ENCODE measurements at places on chromosomes 5 and 9.

- no peak for DNase-seq
Observed at GRCh38 chr5:167295681-167296005, 995.8 kb upstream of the WWC1 start.

GRCh38 chr5:156927545-156927944 is 35.5 kb downstream of the TIMD4 start:
- DNase-seq, result no peak

DNA sequence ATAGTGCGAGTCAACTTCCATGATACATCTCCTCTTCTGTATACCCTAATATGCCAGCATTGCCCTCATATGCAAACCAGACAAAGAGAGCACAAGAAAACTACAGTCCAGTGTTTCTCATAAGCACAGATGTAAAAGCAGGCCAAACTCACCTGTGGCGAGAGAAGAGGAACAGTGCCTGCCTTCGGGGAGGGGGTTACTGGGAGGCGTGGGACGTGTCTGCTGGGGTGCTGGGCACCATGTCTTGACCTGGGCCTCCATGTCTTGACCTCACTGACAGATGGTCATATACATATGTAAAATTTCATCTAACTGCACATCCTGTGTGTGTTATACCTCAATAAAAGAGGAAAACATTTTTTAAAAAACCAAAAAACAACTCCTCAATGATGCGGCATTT is 159.3 kb upstream of the PPP1R26 start:
- DNase-seq, result no peak

- no peak for DNase-seq
Observed at GRCh38 chr5:157594675-157595459, 19.3 kb upstream of the ADAM19 start.

DNA sequence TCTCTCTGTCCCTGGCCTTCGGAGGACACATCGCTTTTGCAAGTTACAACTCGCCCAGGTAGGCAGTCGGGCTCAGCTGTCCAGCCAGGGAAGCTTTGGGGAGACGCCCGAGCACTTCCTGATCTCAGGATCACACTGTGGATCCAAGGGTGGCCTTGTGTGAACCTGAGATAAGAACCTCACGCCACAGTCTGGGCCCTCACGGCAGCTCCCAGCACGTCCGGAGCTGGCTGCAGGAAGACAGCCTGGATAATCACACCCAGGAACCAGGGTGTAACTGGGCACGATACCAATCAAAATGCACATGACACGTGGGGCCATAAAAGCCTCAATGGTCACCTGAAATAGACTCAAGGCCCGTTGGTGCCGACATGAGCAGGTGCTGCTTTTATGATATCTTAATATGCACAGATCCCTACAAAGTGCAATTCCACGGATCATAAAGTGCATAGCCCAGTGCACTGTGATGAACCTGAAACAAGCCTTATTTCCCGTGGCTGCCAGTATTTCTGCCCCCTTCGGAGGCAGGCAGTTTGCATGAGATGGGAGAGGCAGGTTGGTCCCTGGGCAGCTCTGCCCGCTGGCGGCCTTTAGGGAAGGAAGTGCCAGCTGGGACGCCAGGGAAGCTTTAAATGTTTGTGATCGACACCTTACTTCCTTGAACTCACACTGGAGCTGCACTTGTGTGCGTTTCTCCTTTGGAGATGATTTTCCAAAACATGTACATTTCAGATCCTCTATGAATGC is 14.5 kb downstream of the SLC6A18 start:
- no peak for DNase-seq

DNA sequence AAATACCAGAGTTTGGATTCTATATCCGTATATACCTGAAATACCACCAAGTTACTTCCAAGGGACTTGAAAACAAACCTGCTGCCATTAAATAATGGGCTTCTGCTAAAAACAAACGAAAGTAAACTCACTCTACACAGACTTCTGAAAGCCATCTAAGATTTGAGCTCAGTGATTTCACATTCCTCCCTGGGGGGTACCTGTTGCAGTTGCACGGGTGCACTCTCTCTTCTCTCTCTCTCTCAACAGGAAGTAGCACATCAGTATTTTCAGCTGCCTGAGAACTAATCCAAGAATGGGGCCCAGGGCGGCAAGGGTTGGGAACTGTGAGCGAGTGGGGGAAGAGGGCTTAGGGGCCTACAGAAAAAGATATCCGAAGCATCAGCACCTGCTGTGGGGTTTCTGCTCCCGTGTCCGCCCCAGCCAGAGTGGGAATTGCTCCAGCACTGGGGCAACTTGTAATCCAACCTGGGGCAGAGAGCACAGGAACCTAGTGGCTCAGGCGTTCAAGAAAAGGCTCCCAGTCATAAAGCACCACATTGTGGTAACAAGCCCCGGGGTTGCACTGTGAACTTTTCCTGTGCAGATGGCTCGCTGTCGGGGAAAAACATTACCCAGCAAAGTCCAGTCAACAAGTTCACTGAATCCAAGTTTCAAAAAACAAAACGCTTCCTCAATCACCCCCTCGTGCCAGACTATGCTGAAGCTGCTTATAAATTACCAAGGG is 99.8 kb downstream of the EFNA5 start:
- DNase-seq, result peak; percentile 39

DNA sequence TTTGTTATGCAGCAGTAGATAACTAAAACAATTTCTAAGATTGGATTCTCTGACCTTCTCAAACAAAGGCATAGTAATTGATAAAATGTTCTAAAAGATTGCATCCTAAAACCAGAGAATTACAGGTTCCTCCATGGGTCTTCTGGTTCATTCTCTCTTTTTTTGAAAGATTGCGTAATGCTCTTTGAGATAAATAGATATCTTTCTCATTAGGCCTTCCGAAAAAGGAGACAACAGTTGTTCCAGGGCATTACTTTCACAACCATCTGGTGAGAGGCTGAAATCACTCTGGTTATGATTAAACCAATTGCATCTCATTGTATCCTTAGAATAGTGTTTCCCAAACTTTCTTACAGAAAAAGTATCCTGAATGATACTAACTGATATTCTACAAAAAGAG is 174.7 kb upstream of the NREP start:
- DNase-seq, result no peak

- DNase-seq, result no peak
Observed at GRCh38 chr5:149544028-149544420, 7.2 kb downstream of the CSNK1A1 start.

DNA sequence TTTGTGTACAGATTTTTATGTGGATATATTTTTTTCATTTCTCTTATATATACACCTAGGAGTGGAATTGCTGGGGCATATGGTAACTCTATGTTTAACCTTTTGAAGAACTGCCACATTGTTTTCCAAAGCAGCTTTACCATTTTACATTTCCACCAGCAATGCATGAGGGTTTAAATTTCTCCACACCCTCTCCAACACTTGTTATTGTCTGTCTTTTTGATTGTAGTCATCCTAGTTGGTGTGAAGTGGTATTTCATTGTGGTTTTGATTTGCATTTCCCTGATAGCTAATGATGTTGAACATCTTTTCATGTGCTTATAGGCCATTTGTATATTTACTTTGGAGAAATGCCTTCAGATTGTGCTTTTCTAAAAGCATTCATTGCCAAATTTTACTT is 39.1 kb downstream of the YTHDC2 start:
- no peak for DNase-seq

GRCh38 chr9:113988385-113989016 is 89.6 kb downstream of the AMBP start:
- no peak for DNase-seq

DNA sequence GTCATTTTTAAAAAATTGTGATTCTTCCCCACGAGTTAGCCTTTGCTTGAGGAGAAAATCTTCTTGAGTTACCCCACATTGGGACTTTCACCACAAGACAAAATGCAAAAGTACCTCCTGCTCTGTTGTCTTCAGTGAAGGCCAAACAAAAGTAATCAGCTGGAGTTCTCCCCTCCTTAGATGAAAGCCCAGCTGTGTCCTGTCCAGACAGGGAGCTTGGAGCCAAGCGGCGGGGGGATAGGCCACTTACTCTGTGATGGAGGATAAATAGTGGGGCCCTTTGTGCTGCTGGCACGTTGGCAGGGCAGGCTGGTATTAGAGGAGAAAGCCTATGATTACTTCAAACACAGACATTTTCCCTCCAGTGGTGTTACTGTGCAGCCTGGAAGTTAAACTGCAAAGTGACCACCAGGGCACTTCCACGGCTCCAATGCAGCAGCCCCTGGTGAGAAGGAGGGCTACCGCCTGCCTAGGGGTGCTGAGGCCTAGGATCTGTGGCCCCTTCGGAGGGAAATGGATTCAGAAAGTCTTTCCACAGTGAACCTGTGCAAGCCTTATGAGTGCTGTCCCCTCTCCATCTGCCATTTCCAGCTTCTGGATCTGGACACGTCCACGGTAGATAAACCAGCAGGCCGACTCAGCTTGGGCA is 155.0 kb downstream of the TMEM167A start:
- DNase-seq, result no peak

- no peak for DNase-seq
Observed at GRCh38 chr5:84724683-84725082, 340.0 kb upstream of the EDIL3 start.

- no peak for DNase-seq
Observed at GRCh38 chr9:130732793-130733221, 39.2 kb downstream of the EXOSC2 start.

GRCh38 chr9:69637193-69637816 is 34.9 kb downstream of the APBA1 start:
- no peak for DNase-seq

DNA sequence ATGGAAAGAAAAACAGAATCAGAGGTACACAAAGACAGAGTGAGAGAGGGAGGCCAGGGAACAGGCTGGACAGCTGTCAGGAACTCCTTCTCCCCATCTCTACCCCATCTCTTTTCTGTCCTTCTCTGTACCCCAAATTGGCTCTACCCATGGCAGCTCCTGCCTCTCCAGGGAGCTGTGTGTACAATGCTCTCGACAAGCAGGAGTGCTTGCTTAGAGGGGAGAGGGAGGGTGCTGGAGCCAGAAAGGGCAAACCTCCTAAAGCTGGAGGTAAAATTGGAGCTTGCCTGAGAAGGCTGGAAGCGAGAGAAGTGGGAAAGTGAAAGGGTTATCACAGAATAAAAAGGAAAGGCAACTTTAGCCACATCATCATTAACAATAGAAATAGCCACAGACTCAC is 6.4 kb downstream of the TPM2 start:
- DNase-seq, result no peak

DNA sequence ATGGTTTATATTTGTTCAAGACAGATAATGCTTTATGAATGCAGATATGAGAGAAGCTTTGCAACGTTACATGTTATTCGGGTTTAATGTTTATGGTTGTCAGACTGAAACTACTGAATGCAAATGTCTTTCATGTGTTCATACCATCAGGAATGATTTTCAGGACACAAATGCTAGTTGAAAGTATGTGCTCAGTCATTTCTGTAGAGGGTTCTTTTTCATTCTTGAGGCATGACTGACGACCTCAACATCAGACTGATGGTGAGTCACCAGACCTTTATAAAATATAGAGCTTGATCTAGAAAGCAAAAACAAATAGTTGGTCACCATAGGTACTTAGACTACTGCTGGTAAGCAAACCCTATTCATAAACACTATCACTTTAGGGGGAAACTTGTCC is 287.3 kb upstream of the NUDT12 start:
- no peak for DNase-seq

DNA sequence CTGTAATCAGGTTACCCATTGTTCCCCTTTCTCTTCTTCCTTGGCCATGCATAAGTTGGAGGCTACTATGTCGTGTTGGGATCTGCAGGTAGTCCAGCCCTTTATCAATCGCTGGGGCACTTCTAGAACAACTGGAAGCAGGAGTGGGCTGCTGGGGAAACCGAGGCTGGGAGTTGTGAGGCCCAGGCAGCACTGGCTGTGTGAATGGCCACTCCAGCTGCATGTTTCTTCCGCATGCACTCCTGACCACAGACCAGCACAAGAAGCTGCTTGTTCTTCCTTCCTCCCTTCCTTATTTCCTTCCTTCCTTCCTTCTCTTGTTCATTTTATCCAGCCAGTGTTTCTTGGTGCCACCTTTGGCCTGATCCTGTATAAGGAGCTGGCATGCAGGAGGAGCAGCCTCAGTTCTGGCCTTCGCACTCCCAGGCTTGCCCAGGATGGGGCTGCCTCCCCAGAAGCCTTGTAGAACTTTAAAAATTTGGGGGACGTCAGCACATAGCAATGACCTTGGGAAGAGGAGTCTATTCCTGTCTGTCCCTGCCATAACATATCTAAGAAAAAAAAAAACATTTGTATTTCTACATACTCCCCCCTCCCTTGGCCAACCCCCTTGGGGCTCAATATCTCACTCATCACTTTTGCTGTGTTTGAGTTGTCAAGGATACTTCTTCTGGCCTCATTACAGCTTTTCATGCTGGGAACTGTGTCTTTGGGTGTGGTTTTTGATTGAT is 20.8 kb upstream of the CXCL14 start:
- no peak for DNase-seq

DNA sequence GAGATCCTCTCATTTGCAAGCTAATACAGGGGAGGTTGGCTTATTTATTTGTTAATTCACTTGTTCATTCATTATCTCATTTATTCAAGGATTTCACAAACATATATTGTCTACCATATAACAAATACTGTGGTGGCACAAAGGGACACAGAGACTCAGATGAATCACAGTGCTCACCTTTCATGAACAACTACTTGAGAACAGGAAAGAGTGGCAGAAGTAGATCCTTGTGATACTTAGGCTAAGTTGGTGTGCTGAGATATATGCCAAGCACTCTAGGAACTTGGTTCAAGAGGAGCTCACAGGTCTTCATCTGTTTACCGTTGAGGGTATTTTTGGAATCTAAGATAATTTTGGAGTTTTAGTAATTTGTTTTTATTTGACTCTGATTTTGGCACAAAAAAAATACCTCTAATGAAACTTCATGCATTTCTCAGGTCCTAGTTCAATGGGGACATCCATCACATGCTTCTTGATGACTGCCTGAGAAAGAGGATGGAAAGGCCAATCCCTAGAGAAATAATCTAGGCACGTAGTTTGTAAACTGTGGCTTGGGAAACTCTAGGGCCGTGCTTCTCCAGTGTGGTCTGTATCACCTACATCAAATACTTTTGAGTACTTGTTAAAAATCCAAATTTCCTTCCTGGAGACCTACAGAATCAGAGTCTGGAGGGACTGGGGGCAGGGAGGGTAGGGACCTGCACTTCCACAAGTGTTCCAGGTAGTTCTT is 113.3 kb downstream of the OSTF1 start:
- no peak for DNase-seq

GRCh38 chr5:129377504-129377903 is 82.6 kb upstream of the ADAMTS19 start:
- peak; percentile 99 for DNase-seq

- no peak for DNase-seq
Observed at GRCh38 chr5:390623-391491, 52.1 kb upstream of the EXOC3 start.

DNA sequence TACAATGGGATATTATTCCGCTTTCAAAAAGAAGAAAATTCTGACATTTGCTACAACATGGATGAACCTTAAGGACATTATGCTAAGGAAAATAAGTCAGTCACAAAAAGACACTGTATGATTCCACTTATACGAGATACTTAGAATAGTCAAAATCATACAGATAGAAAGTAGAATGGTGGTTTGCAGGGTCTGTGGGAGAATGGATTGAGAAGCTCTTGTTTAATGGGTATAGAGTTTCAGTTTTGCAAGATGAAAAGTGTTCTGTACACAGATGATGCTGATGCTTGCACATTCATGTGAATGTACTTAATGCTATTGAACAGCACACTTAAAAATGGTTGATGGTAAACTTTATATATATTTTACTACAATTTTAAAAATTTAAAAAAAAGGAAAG is 2050.7 kb upstream of the WWC1 start:
- no peak for DNase-seq

GRCh38 chr5:87260604-87261192 is 7.0 kb upstream of the RASA1 start:
- DNase-seq, result no peak
